ENCODE measurements at places on chromosomes 7 and 10.

GRCh38 chr10:74542077-74542476 lies 284.3 kb upstream of the KAT6B start:
- no peak for DNase-seq

DNA sequence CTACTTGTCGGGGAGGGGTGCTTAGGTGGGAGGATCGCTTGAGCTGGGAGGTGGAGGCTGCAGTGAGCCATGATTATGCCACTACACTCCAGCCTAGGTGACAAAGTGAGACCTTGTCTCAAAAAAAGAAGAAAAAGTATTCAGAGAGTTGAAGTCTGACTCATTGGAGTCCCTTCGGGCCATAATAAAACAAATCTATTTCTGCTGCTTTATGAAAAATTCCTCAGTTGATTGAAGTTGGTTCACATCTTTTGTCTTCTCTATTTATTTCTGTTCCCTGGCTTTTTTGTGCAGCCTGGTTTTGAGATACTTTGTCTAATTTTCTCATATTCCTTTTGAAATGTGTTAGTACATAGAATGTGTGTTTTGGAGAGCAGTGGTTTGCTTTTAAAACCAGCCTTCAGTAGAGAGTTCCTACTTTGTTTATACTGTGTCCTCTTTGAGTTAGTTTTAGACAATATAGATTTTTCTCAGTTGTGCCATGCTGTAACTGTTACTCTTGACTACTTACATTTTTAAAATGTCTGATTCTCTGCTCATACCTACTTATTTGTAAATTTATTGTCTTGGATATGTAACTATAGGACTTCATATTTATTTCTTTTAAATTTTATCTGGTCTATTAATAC lies 36.7 kb downstream of the LUC7L2 start:
- no peak for DNase-seq

DNA sequence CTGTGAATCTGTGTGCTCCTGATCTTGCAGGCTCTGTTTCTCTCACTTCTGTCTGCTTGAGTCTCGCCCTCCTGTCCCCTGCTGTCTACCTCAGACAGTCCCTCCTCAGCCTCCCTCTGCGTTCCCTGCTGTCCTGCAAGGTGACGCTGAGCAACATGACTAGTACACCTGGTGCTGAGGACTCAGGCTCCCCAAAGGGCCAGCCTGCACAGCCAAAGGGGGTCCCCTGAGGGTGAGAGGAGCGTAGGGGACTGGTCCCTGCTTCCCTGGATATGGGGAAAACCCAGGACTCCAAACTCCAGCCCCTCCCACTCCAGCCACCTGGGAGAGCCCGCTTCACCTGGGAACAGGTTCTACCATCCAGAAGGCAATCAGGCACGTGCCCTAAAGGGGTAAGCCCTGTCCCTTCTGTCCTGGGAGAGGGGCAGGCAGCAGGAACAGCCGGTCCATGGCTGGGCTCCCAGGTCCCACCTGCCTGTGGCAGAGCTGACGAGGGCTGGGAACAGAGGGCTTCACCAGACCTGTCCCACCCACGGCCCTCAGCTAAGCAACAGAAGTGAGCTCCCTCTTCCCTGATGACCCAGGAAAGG lies 156.5 kb downstream of the UBE2H start:
- no peak for DNase-seq

DNA sequence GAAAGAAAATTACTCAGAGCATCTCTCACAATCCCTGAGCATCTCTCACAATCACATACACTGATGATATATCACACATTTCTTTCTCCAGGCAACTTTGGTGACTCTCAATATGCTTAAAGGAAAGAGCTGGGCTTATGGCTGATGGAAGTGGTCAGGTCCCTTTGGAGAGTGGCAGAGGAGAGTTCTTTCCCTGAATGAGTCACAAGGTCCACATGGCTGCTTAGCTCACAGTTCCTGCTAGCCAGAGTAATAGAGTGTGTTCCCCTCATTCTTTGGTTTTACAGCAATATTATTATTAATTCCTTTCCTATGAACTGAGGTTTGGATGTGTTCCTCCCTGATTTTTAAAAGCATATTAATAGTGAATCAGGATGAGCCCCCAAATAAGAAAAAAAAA lies 287.4 kb downstream of the C7orf25 start:
- DNase-seq, result no peak

Measured in CD8-positive, alpha-beta memory T cell (primary cell).